ENCODE measurements at places on chromosomes 5 and 9.

- DNase-seq = peak; percentile 2
Measured at GRCh38 chr5:41722359-41722950, 147.8 kb downstream of the OXCT1 start.

GRCh38 chr9:26947736-26948135, 694 bp upstream of the PLAA start:
- DNase-seq = no peak

- DNase-seq = no peak
Measured at GRCh38 chr5:98750693-98751092, 22.8 kb upstream of the RGMB start.

- no peak for DNase-seq
Measured at GRCh38 chr5:163770625-163771024, 265.2 kb downstream of the MAT2B start.

DNA sequence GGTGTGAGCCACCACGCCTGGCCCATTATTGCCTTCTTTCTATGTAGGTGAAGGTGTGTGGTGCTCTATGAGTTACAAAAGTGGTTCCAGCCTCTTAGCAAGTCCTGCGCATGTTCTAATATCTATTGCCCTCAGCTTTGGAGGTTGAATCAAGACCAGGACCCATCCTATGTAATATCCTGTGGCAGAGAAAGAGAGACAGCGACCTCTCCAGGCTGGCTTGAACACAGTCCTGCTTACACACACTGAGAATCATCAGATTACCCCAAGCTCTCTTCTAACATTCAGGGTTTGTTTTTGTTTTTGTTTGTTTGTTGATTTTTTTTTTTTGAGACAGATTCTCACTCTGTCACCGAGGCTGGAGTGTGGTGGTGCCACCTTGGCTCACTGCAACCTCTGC, 94.7 kb upstream of the OSMR start:
- no peak for DNase-seq

DNA sequence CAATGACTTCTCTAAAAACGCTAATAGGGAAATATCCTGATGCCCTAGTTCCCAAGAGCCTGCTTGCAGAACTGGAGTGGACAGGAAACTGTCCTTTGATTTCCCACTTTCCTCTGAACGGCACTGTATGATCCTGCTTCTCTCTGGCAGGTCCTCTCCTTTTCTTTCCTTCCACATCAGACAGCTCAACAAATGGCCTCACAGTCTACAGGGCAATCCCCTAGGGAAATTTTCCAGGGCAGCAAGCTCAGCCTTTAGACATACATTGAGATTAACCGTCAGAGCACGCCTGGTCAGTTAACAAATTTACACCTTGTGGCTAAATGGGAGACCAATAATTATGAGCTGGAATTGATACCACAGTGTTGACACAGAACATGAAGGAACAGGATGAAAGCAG, 164.9 kb downstream of the SLC24A2 start:
- DNase-seq = peak; percentile 41

DNA sequence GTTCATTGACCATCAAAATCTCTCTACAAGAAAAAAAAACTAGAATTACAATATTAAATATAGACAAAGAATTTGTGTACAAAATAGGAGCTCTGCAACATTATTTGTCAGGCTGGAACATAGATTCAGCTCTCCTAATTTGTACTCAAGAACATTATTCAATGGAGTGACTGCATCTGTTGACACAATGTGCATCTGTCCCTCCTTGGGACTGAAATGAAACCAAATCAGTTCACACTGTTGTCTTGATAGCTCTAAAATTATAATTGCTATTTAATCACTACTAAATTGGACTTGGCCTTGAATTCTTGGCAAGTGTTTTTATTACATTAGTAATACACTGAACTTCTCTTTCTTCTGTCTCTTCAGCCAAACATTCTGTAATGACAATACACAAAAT, 47.7 kb downstream of the FTMT start:
- peak; percentile 53 for DNase-seq

- no peak for DNase-seq
Measured at GRCh38 chr9:16627967-16628366, 242.5 kb downstream of the BNC2 start.

- DNase-seq = no peak
Measured at GRCh38 chr5:59547731-59548130, 345.8 kb downstream of the PDE4D start.

DNA sequence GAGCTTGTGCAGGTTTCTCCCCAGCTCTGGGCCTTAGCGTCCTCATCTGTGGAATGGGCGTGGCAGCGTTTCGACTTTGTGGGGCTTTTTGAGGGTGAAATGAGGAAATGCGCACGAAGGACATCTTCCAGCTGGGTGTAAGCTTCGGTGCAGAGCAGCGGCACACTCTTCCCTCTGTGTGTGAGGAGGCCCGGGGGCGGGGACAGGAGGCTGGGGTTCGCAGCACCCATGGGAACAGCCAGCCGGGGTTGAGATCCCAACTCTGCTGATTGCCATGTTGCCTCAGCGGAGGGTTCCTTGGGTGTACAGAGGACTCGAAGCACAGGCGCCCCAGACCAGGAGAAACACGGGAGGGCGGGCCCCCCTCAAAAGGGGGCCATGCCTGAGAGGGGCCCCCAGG, 265.6 kb downstream of the NSG2 start:
- no peak for DNase-seq

GRCh38 chr5:79193643-79194042, 42.3 kb upstream of the JMY start:
- no peak for DNase-seq

- no peak for DNase-seq
Measured at GRCh38 chr9:122080986-122081385, 12.1 kb downstream of the TTLL11 start.

- no peak for DNase-seq
Measured at GRCh38 chr5:7391814-7392692, 3.9 kb upstream of the ADCY2 start.

GRCh38 chr5:82340799-82341198, 62.6 kb upstream of the RPS23 start:
- DNase-seq = no peak

GRCh38 chr9:79809931-79810330, 238.2 kb downstream of the TLE4 start:
- no peak for DNase-seq

DNA sequence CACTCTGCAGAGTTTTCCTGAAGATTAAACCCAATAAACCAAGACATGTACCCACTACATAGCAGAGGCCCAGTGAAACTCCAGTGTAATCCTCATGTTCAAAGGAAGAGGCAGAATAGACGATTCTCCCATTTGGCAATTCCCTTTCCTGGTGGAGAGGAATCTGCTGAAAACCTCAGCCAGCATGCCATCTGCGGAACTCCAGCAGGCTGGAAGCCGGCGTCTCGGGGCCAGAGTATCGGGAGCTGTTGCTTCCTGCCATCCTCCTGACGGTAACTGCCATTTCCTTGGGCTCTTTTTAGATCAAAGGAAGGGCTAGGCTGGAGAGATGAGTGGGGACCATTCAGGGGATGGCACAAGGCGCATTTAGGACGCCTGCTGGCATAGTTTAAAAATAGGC, 20.5 kb downstream of the NEURL1B start:
- no peak for DNase-seq

DNA sequence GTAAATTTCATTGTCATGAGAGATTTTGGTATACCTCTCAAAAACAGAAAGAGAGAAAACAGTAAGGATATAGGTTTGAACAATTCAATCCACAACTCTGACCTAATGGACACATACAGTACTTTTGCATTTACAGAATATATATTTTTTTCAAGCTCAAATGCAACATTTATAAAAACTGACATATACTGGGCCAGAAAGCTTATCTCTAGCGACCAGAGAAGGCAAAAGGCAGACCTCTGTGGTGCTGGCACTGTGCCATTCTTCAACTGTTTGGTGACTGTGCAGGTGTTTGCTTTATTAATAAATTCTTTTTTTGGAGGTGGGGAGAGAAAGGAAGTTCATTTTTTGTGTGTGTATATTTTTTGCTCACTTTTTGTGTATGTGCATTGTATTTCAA, 6.0 kb upstream of the PLAC8L1 start:
- DNase-seq = no peak

DNA sequence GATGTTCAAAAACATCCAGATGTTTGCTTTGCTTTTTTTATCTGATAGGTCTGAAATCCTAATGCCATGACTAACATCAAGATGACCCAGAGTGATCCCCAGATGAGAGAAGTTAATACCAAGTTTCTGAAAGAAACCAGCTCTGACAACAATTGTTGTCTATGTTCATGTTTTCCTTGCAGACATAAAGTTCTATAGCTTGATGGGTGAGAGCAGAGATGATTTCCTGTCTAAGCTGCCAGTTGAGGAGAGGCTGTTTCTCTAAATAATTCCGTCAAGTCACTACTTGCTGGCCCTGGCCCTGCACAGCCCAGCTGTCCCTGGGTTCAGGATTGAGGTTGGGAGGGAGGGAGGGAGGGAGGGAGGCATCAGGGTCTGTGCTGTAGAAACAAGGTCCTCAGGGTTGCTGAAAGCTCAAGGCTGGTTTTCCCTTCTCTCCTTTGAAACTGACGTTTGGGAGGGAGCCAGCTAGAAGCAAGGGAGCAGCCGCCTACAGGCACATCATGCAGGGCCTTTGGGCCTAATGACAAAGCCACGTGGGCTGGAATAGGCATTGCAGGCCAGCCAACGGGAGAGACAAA, 3.9 kb downstream of the SPARC start:
- DNase-seq = no peak

GRCh38 chr9:113934167-113934828, 58.2 kb downstream of the ZNF618 start:
- no peak for DNase-seq

- DNase-seq = no peak
Measured at GRCh38 chr5:139743001-139743771, 52.4 kb upstream of the PSD2 start.

- no peak for DNase-seq
Measured at GRCh38 chr9:79817438-79818004, 245.8 kb downstream of the TLE4 start.

- DNase-seq = no peak
Measured at GRCh38 chr9:72173080-72173479, 23.8 kb downstream of the GDA start.

DNA sequence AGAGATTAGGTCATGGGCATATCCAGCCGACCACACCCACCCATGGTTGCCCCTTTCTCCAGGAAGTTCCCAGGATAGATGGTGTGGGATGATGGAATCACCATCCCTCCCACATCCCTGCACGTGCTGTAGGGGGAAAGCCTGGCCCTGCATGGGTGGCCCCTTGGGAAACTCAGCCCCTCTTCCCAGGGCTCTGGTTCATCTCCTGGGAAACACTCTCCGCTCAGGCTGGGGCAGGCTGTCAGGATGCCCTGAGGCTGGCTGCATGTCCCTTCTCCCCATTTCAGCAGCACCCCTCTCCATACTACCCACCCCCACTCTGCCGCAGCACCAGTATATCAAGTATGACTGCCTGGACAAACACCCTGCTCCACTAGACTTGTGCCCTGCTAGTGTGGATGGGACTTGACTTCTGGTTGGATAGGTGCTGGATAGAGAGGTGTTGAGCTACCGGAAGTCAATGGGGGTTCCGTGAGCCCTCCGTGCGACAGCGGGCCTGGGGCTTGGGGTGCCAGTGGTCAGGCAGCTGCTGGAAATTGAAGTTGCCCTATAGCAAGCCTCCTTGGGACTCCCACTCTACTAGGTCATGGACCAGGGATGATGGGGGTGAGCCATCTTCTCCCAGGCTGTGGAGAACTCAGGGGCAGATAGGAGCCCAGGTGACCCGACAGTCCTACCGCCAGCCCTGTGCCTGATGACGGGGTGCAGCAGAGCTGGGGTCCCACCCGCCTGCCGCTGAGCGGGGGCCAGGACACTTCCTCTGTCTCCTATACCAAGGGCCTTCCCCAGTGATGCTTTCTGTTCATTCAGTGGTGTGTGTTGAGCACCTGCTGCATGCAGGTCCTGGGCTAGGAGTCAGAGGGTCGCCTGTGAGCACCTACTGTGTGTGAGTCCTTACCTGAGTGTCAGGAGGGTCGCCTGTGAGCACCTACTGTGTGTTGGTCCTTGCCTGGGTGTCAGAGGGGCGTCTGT, 69.4 kb upstream of the COL5A1 start:
- no peak for DNase-seq

GRCh38 chr9:38347271-38347671, 45.2 kb upstream of the ALDH1B1 start:
- no peak for DNase-seq

GRCh38 chr5:176575066-176575465, 25.9 kb downstream of the CDHR2 start:
- DNase-seq = no peak

DNA sequence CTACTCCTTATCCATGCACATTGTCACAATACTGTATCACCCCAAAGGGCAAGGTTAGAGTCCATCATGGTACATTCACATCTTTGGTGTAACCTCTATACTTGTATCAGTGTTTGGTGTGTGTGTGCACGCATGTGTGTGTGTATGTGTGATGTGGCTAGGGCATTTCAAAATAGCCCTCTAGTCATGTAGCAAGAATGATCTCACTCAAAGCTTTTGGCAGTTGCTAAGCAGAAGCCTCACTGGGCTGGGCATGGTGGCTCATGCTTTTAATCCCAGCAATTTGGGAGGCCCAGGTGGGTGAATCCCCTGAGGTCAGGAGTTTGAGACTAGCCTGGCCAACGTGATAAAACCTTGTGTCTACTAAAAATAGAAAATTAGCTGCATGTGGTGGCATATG, 245.3 kb downstream of the ADGRV1 start:
- DNase-seq = no peak

DNA sequence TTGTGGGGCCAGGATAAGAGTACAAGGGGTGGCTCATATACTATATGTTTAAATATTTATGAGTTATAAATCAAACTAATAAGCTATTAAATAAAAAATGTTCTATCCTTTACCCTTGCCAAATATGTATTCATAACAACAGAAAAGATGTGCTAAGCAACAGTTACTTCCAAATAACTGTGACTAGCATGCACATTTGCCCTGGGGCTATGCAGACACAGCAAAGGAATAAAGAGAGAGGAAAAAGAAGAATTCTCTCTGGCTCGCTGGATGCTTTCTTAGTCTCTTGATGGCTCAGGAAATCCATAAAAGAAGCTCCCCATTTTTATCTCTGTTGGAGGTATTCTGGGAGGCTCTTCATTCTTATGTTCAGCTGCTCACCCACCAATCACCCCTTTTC, 182.4 kb upstream of the ATP10B start:
- no peak for DNase-seq

DNA sequence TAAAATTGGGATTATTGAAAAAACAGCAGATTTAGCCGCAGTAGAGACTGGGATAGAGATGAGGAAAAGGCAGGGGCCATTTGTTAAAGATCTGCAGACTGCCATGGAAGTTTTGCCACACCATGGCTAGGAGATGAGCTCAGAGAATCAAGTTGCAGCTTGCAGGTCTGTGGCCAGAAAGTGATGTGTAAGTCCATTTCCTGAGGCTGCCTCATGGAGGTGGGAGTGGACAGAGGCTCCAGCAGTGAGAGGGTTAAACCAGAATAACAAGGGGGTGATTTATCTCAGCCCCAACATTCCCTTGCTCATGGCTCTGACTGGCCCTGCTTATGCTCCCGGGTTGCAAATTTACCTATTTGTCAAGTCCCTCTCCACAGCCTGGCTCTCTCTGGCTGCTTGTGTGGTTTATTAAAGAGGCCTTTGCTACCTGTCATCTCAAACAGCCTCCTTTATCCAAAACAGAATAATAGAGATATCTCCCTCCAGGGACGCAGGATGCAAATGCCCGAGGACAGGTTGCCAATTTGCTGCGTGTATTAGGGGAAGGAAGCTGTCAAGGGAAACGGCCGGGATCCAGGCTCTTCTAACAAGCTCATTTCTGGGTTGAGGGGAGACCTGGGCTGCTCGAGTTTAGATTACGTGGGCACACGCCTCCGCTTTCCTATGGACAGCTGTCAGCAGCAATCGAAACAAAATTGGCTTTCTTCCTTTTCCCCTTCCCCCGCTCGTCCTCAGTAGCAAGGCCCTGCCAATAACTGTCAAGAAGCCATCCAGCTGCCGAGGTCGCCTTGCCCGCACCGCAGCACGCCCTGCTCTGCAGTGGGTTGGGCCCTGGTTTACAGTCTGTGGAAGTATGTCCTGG, 72.8 kb upstream of the PITX1 start:
- no peak for DNase-seq

Measured in COR-L47 (cell line).